ENCODE measurements at places on chromosomes 16 and 17.

DNA sequence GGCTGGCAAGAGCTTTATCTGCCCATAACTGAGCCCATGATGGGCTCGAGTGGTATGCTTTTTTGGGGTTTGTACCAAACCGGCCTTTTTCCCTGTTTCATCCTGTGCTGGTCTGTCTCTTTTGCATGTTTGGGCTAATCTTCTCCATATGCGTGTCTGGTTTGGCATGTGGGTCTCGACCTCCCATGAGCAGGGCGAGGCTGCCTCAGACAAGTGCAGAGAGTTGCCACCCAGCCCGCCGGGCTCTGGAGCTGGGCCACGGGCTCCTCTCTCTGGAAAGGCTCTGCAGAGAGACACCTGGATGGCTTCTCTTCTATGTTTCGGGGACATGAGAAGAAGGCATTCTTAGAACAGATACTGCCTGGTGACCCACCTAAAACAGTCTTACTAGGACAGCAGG lies 67.8 kb upstream of the TBX2 start:
- no peak for DNase-seq

DNA sequence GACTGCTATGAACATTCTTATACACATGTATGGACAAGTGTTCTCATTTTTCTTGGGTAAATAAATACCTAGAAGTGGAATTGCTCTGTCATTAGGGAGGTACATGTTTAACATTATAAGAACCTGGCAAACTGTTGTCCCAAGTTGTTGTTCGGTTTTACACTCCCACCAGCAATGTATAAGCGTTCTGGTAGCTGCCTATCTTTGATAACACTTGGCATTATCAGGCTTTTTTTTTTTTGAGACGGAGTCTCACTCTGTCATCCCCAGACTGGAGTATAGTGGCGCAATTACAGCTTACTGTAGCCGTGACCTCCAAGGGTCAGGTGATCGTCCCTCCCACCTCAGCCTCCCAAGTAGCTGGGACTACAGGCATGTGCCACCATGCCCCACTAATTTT lies 16.3 kb downstream of the ATAD5 start:
- DNase-seq, result no peak

DNA sequence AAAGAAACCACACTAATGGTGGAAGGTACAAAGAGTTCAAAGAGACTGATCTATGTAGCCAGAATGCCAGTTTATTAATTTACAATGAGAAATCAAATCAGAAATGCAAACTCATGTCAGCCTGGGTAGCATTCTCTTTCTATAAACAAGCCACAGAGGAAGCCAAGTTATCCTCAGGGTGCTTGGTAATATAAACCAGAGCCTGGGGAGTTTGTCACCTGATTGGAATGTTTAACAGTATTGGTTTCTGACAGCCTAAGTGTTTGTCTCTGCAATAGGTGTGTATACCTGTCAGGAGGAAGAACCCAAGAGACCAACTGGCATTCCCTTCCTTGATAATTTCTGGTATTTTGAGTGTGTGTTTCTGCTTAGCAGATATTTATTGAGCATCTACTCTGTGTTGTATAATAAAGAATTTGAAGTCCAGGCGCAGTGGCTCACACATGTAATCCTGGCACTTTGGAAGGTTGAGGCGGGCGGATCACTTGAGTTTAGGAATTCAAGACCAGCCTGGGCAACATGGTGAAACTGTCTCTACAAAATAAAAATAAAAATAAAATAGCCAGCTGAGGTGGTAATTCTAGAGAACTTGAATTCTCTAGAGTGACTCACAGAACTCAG lies 3.1 kb upstream of the C17orf58 start:
- no peak for DNase-seq

DNA sequence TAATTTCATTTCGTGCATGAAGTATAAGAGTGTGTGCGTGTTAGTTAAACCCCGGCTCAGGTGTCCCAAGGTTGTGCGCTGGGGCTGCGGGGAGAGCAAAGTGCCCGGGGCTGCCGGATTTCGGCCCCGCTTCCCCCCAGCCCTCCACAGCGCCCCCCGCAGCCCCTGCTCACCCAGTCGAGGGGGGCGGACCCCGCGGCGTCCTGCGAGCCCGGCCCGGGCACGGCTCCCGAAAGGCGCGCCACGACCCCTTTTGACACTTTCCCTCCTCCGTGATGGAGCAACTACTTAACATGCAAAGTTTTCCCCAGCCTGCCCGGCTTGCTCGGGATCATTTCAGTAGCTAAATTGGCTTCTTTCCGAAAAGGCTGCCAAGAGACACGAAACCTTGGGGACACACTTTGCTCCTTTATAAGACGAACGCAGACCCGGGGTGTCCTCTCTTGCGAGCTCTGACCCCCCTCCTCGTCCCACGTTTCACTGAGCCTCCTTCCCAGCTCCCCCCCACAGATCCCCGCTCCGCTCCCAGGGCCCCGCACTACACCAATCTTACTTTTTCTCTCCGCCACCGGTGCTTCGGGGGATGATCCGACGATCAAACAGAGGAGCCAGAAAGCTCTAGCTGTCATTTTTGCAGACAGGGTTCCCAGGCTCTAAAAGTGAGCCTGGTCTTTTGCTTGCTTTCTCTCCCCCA lies 552 bp downstream of the C17orf58 start:
- no peak for DNase-seq

- no peak for DNase-seq
Measured at GRCh38 chr16:15817446-15817845, 39.4 kb downstream of the MYH11 start.

- DNase-seq, result no peak
Measured at GRCh38 chr16:9316615-9317014, 225.2 kb downstream of the HAPSTR1 start.

DNA sequence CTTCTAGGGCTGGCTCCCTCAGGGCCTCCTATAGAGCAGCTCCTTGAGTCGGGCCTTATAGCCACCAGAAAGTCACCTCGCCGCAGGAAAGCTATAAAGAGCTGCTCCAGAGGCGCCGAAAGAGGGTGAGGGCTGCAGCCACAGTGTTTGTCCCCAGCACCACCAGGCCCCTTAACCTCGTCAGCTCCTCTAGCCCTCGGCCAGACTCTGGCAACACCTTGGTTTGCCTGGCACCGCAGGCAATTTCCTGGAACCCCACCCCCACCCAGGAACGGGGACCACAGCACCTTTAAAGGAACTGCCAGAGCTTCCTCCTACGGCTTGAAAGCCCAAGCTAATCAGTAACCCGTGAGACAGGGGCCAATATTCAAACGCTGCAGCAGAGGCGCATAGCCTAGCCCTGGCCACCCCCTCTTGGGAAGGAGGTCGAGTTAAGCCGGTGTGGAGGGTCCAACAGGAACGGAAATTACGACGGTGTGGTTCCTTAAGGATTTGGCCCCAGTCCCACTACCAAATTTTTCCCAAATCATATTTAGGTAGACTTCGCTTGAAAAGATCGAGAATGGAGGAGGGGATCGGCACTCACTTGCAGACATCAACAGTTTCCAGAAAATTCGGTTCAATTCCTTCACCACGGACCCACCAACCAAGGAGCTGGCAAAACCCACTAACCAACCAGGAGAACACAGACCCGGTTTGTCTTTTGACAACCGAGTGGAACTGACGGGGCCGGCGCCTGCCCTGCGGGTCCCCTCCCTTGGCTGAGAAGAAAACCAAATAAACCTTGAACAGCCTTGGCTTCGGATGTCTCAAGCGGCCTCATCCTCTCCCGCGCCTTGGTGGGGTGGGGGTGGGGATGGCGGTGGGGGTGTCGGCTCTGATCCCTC lies 3.0 kb downstream of the HOXB6 start:
- DNase-seq, result no peak

- DNase-seq, result peak; percentile 56
Measured at GRCh38 chr17:75827308-75828075, 16.7 kb downstream of the UNC13D start.

Data from activated T-helper 9 cell treated with anti-CD3 and anti-CD28 coated beads, Interleukin-2, amount 50 U/mL, for 16 hours (primary cell).